Nephron progenitor cell (in vitro differentiated cells): ENCODE measurements at places on chromosomes 4 and X.

DNA sequence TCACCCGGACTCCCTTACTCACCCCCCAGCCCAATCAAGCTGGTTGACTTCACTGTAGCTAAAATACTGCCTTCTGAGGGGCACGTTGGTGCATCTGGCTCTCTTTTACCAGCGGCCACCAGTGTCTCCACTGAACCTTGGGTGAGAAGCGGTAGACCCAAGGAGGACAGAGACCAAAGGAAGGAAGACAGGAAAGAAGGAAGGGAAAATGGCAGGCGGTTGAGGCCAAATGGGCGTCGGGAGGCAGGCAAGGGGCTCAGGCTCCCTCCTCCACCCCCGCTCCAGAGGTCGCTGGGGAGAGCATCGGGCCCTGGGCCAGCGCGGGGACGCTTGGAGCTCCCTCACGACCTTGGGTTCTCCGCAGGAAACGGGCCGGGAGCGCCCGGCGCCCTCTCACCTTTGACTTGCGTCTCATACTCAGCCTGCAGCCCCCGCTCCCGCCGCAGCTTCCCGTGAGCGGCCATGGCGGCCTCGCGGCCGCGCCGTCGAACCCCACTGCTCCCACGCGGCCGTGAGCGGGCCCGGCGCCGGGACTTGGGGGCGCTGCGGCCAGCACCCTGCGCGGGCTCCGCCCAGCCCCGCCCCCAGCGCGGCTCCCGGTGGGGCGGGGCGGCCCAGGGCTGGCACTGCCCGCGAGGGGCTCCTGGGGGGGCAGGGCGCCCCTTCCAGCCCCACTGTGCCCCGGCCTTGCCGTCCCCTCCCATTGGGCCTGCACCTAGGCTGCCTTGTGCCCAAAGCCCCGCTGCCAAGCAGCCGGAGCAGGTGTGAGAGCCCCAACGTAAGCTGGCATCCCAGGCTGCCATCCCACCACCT is at the start of gene ARHGAP4:
Gene ARHGAP4, minus strand, starts transcription at position 526 of the 813 bp plus-strand sequence. Its CDS starts 62 bp downstream, at position 464.
- DNase-seq = no peak

DNA sequence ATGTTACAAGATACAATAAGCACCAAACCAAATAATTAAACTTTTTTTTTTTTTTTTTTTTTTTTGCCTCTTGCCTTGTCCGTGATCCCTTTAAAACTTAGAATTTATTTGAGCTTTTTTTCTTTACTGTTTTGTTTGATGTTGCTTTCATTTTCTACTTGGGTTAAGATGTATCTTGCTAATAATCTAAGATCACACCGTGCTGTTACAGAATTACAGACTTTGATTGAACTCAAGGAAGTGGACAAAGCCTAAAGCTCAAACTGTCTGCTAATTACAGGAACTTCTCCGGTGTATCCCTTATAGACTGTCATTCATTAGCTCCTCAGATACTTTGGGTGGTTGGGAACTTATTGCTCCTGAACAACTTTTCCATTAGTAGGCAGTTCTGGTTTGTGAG is 26.5 kb downstream of the STIM2 start:
- DNase-seq = no peak

DNA sequence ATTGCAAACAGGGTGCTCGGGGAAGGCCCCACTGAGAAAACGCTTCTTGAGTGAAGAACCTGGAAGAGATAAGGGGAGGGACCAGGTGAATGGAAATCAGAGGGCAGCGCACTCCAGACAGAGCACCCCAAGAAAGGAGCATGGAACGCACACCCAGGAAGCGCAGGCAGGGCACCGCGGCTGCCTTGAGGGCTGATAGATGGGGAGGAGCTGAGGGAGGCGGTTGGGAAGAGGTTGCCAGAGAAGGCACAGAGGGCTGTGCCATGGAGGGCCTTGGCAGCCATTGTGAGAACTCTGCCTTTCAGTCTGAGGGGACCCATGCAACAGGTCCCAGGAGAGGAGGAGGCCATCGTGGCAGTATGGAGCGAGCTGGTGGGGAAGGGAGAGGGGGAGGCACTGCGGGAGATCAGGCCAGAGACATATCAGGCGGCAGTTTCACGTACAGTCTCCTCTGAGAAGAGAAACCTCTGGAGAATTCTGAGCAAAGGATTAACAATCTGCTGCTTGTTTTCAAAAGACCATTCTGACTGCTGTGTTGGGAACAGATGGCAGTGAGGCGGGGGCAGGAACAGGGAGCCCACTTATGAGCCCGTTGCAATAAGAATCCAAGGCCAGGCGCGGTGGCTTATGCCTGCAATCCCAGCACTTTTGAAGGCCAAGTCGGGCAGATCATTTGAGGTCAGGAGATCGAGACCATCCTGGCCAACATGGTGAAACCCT is 83.7 kb downstream of the PCYT1B start:
- DNase-seq = no peak

DNA sequence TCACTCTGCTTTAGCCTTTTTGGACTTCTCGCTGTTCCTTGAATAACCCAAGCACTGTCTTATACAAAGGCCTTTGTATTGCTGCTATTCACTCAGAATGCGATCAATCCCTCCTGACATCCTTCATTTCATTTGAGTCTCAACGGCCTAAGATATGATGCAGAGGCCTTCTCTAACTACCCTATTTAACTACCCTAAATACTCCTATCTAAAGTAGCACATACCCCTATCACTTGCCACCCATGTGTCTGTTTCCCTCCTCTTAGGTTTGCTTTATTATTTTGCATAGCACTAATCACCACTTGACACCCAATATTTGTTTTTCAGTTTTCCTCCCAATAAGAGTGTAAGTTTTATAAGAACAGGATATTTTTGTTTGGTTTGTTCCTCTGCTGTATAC is 42.3 kb upstream of the ACSL4 start:
- no peak for DNase-seq

DNA sequence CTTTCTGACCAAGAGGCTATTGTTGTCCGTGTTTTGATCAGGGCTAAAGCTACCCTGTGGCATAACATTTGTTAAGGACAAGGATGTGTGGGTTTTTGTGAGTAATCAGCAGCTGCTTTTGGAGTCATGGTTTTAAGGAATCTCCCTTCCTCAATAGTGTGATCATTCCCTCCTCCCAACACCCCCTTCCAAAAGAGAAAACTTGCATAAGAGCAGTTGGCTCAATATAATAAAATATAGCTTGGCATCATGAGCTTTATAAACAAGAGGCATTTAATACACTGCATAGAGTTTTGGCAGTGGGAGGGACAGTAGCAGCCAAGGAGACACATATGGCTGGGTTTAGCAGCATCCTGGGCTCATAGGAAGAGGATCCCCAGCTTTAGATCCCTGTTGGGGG is 84.7 kb downstream of the NHS start:
- no peak for DNase-seq

GRCh38 chr4:9758641-9759317 is 22.7 kb upstream of the DRD5 start:
- no peak for DNase-seq

DNA sequence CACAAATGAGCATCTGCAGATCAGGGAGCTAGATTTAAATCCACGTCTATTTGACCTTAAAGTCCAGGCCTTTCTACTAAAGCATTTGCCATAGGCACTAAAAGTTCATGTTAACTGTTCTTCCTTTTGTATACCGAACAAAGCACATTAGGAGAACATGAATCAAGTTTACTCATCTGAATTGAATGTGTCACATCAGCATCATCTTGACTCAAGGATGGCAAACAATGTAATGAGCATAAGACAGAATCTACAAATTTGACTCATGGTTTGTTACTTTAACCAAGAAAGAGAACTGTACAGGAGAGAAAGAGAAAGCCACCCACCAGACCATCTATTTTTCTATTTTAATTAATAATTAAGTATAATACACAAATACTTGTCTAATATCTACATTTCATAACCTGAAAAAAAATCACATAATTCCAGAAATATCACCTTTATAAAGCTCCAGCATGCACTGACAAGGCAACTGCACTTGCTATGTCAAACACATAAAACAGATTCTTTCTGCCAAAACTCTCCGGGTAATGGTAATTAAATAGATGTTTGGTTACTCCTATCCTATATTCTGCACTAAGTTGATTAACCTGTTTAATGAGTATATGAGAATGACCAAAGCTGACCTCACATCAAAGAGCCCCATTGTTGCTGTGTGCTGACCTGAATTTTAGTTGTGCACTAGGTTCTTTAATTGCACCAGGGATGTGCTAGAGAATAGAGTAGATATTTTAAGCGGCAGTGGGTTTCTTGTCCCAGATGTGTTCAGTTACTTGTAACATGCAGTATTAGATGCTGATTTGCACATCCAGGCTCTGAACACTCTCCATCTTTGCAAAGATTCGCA is 42.5 kb upstream of the LEF1 start:
- DNase-seq = no peak

DNA sequence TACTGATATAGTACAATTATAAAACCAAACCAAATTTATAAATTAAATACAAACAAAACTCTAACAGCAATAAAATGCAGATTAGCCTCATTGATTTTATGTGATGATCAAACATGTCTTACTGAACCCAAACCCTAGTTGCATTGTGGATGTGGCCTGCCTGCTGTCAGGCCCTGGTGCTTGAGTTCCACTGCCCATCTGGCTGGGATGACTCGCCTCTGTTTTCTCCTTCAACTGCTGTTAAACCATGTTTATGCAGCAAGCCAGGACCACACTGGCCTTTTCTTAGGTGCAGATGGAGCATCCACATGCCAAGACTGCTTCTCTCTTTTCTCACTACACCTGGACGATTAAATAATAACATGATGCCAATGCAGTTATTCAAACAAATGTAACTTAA is 22.6 kb downstream of the NAP1L5 start:
- DNase-seq = no peak

DNA sequence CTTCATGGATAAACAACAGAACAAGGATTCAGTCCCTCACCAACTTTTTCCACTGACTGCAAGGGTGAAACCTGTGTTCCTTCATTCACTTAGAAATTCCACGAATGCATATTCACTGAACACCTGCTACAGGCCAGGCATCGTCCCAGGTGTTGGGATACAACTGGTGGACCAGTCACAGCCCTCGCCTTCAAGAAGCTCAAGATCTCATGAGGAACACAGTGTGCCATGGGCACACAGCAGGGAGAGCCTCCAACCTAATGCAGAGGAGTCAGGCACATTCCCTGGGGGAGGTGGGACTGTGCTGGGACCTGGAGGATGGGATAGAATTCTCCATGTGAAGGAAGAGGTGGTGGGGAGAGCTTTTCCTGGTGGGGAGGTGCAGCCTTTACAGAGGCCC is 107.6 kb upstream of the PDLIM3 start:
- DNase-seq = no peak

DNA sequence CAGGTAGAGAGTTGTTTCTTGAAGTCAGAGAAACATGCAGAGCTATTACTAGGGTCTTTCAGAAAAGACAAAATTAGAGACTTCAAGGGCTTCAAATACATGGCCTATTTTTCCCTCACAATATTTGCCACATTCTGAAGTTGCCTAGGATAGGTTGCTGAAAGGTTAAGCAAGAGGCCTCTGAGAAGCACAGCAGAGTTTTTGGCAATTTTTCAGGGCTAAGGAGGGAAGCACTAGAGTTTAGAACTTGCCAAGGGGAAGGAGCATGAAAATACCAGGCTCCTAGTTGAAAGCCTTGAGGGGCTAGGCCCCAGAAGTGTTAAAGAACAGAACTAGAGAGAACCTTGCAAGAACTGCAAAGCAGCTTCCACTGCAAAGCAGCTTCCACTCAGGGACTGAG is 86.4 kb downstream of the ANAPC10 start:
- DNase-seq = no peak

DNA sequence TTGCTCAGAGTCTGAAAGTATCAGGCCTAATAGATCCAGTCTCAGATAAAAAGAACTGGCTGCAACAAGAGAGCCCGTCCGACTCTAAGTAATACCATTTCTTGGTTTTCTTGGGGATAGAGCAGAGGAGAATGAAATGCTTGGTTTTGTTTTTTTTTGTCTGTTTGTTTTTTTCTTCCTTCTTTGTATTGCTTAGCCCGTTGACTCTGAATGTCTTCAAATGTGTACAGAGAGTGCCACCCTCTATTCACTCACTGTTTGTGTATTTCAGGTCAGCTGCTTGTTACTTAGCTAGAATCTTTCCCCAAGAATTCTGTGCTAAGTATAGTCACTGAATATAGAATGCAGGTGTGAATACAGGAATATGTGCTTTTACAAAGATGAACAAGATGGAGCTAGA is 5.7 kb upstream of the TMEM156 start:
- no peak for DNase-seq

DNA sequence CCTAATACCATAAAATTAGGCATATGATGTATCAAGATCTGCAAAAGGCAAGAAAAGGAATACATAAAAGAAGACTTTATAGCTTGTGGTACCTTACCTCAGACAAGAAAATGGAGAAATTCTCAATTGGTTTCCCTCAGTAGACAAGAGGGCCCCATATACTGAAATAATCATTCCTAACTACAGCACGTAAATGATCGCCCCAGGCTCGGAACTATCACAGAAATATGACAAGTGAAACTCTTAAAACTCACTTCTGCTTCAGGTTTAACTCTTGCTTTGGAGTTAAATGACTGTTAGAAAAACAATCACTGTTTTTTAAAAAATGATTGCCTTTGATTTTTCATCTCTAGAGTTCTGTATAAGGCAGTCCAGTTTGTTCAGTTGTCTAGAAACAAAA is 38.6 kb upstream of the NAP1L5 start:
- no peak for DNase-seq

- DNase-seq = no peak
Measured at GRCh38 chr4:38837334-38837733, 19.3 kb downstream of the TLR6 start.

GRCh38 chr4:100986360-100986868 is 360.9 kb downstream of the PPP3CA start:
- DNase-seq = peak; percentile 8

- no peak for DNase-seq
Measured at GRCh38 chrX:154530286-154530685, 14.3 kb upstream of the FAM3A start.

GRCh38 chrX:149898554-149898953 is 17.6 kb downstream of the MAGEA8 start:
- no peak for DNase-seq
